Omental fat pad (tissue), 4 donors: ENCODE measurements at places on chromosomes 2 and 18.

DNA sequence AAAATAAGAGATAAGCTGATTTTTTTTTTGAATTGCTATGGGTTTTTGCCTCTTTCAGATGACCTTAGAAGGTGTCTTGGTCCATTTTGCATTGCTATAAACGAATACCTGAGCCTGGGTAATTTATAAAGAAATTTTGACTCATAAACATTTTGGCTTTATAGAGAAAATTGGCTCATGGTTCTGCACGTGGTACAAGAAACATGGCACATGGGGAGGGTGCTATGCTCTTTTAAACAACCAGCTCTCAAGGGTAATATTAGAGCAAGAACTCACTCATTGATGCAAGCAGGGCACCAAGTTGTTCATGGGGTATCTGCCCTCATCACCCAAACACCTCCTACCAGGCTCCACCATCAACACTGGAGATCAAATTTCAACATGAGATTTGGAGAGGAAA, 408.8 kb downstream of the NUP35 start:
- no peak for DNase-seq

DNA sequence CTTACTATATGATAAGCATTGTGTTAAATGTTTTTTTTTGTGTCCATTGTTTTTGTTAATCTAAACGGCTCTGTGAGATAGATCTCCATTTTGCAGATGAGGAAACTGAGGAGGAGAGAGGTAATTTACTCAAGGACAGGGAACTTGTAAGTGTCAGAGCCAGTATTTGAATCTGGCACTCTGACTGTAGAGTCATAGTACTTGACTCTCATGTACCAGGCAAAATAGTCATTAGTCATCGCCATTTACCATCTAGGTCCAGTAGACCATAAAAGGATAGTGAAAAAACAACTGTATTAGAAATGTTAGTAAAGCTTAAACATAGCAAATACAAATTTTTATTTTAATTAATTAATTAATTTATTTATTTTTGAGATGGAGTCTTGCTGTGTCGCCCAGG, 4.8 kb downstream of the PSMD14 start:
- no peak for DNase-seq

DNA sequence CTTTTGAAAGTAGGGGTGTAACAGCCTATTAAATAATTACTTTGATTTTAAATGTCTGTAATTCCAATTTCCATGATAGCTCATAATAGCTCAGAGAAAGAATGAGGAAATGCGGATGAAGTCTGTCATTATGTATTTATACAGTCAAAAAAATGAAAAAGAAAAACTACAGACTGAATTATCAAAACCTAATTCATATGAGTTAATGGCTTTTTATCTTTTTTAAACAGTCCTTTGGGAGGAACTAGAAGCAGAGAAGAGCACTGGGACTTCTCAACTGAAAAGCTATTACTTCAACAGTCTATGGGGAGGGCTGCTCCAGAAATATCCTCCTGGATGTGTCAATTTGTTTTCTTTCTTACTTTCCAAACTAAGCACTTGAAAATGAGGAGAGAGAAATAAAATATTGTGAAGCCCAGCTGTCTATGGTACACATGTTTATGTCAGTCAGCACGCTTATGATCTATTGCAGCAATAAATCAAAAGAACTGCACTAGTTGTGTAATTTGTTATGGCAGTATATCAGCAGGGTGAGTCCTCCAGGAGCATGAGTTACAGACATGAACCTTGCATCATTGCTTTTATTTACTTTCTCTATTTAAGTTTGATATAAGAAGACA, 1550.2 kb downstream of the LRP1B start:
- DNase-seq = no peak

DNA sequence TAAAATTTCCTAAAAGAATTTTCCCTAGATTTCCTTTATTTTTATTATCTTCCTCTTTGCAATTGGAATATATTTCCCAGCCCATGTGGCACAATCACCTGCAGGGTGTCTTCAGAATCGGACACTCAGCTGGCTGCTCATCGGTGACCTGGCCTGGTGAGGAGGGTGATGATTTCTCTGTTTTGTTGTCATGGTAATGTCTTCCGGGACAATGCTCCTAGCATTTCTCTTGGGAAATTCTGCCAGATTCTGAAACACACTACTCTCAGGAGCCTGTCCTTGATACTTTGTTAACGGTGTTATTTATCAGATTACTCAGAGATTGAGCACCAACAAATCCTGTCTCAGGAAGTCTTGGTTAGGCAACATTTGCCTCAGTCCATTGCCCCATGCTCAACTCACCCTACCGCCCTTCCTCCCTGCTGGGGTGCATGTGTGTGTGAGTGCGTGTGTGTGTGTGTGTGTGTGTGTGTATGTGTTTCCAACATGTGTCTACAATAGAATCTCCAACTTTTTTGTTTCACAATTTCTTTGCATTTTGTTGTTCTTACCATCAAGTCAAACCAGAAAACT, 70.3 kb downstream of the MYT1L start:
- DNase-seq = no peak
